Jurkat, Clone E6-1 (cell line): ENCODE measurements at places on chromosomes 3 and 15.

GRCh38 chr3:164007765-164008164 lies 1070.5 kb downstream of the SI start:
- no peak for DNase-seq

- DNase-seq = no peak
Observed at GRCh38 chr3:55013145-55013925, 85.5 kb upstream of the LRTM1 start.

- peak; percentile 35 for DNase-seq
Observed at GRCh38 chr15:63392361-63393009, 10.8 kb upstream of the CA12 start.

DNA sequence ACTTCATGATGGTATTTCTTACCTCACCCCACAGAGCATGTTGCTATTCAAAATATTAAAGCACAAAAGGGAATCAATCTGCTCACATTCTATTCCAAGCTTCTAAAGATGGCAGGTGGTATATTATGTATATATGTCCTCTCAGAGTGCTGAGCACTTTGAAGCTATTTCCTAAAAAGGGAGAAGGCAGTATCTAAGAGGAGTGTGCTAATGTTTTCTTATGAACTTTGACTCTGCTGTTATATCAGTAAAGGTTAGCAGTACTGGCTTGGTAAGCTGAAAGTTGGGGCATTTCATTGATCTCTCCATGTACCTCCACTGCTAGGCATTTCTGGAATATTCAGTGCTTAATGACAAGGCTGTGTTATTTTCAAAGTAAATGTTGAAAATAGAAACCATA lies 43.4 kb downstream of the IL1RAP start:
- no peak for DNase-seq

GRCh38 chr3:64049136-64049535 lies 25.8 kb upstream of the PSMD6 start:
- DNase-seq = no peak

- no peak for DNase-seq
Observed at GRCh38 chr3:125112981-125113380, 57.2 kb upstream of the HEG1 start.

DNA sequence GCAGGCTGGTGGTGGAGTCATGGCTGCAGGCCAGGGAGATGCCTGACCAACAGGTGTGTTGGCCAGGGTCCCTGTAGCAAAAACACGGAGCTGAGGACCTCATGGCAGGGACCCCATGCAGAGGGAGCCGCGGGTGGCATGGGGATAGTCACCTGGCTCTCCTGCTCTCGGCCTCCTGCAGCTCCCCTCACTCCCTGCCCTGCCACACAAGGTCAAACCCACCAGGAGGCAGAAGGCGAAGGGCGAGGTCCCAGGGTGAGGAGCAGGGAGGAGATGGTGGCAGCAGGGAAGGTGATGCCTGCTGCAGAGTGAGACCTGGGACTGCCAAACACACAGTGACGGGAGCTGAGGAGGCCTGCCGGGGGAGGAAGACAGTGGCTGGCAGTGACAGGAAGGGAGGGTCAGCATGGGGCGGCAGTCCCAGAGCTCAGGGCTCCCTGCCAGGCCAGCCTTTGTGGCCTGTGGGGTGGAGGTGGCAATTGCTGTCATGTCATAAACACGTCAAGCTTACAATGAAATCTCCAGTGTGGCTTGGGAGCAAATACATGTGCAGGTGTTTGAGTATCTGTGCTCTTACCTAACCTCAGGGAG lies 144.3 kb downstream of the TJP1 start:
- DNase-seq = peak; percentile 15

- DNase-seq = no peak
Observed at GRCh38 chr3:62201438-62202035, 171.8 kb downstream of the FEZF2 start.

DNA sequence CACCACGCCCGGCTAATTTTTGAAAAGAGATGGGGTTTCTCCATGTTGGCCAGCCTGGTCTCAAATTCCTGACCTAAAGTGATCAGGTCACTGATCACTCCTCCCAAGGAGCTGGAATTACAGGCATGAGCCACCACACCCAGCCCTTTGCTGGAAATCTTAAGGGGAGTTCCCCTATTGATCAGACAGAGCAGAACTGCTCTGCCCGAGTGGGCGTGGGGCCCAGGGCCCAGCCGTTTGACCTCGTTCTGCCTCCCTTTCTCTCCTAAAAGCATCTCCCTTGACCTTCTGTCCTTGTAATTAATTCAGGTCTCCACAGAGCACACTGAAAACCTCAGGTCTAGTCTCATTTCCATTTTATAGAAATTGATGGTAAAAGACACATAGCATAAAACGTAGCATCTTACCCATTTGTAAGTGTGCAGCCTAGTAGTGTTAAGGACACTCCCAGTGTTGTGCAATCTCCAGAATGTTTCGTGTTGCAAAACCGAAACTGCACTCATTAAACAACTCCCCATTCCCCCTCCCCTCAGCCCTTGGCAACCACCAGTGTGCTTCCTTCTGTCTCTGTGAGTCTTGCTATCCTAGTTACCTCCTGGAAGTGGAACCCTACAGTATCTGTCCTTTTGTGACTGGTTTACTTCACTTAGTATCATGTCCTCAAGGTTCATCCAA lies 89.3 kb downstream of the SLCO3A1 start:
- peak; percentile 57 for DNase-seq

GRCh38 chr3:97872525-97873042 lies 50.8 kb downstream of the CRYBG3 start:
- DNase-seq = no peak

DNA sequence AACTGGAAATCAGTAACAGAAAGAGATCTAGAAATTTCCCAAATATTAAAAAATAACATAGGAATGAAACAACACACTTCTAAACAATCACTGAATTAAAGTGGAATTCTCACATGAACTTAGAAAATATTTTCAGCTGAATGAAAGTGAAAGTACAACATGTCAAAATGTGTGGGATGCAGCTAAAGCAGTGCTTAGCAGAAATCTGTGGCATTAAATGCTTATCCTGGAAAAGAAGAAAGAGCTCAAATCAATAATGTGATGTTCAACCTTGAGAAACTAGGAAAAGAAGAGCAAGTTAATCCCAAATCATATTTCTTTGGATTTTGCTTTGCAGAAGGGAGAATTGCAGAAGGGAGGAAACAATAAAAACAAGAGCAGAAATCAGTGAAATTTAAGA lies 98.2 kb upstream of the NR2E3 start:
- no peak for DNase-seq

DNA sequence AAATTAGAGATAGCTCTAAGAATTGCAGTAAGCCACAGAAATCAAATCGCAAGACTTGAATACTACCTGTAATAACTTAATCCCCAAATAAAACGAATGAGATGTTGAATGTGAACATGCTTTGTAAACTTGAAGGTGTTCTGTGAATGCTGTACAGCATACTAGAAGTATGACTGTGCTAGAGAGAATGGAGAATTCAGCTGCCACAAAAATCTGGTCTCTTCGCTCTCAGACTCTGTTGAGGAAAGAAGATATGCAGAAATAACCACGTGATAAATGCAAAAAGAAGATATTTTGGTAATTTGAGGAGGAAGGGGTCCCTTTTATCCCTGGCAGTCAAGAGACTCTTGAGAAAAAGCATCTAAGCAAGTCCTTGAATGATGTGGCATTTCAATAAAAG lies 37.3 kb downstream of the ZBTB38 start:
- no peak for DNase-seq

GRCh38 chr3:146496726-146497125 lies 27.4 kb upstream of the PLSCR2 start:
- no peak for DNase-seq

GRCh38 chr3:138460536-138461205 lies 26.3 kb downstream of the ESYT3 start:
- DNase-seq = no peak

DNA sequence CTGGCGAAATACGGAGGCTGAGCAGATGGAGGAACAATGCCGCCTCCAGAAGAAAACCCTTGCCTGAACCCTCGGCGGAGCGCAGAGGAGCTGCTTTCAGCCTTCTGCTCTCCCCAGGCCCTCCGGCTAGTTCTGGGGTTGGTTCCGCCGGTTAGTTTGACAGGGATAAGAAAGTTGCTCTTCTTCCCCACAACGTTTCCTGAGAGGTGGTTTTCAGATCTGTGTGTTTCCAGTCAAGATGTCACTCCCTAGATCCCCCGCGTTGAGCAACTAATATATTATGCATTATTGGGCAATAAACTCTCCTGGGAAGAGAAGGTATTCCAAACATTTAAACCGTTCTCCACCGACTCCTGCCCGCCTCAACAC lies 551 bp downstream of the NLGN1 start:
- no peak for DNase-seq

- peak; percentile 66 for DNase-seq
Observed at GRCh38 chr15:56733136-56734012, at the start of gene ZNF280D. Gene ZNF280D, minus strand, starts transcription at chr15:56733509. Its CDS starts 26,400 bp downstream, at chr15:56707109.

DNA sequence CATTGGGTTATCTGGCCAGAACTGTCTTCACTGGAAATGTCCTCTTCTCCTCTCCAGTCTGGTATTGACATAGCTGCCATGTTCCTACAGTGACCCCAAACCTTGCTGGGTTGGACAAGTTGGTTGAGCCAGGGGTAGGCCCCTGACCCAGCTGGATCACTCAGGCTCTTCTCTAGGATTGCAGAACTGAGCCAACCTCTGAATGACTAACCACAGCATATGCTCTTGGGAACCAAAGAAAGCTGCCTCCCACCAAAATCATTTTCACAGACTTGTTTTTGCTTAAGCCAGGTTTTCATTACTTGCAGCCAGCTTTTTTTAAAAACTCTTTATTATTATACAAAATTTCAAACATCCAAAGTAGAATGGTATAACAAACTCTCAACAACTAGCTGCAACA lies 41.4 kb downstream of the FSIP1 start:
- no peak for DNase-seq

GRCh38 chr3:107899990-107900651 lies 190.7 kb downstream of the CD47 start:
- DNase-seq = no peak

DNA sequence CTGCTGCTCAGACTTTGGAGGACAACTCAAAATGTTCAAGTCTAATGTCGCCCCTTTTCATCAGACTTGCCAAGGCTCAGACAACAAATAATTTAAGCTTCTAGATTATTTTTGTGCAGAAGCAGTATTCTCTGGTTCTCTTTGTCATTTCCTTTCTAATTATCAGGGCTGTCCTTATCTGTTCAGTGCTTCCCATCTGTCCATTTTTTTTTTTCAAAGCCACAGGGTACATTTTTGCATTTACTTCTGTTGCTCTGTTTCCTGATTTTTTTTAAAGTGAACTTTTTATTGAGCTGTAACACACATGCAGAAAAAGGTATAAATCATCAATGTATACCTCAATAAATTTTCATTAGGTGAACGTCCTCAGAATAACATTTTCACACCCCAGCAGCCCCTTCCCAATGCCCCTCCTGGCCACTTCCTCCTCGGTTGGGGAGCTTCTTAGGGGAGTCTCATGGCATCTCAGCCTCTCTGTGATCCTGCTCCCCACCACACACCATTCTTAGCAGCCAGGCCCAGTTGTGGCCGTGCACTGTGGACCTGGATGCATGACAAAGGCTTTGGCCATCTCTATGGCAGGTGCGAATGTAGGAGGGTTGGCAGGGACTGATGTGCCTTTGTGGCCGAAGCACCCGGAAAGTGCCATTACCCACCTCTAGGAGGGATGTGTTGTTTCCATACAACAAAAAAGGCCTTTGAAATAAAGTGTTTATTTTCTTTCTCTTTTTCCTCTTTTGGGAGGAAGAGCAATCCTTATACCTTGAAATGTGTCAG lies 303.5 kb upstream of the LRRFIP2 start:
- DNase-seq = no peak

DNA sequence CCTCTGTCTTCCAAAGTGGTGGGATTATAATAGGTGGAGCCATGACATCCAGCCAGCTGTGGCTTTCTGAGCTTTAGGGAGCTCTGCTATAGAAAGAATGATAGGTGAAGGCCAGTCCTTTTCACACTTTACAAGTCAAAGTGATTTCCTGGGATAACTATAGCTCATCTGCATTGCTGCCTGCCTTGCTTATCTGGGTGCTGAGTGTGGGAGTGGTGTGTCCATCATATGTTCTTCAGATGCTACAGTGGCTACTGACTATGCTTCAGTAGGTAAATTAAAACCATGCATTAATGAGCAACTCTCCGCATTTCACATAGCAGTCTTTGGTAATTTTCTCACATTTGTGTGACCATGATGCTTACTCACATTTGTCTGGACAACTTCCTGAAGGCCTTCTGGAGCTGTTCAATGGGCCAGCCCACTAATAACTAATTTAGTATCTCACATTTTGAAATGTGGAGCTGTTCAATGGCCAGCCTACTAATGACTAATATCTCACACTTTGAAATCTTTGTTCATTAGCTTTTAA lies 23.4 kb downstream of the RHOA start:
- DNase-seq = no peak

GRCh38 chr3:11643605-11644087 lies at the start of gene VGLL4:
Gene VGLL4, minus strand, starts transcription at chr3:11643915. Its CDS starts 397 bp downstream, at chr3:11643518.
- DNase-seq = peak; percentile 90

DNA sequence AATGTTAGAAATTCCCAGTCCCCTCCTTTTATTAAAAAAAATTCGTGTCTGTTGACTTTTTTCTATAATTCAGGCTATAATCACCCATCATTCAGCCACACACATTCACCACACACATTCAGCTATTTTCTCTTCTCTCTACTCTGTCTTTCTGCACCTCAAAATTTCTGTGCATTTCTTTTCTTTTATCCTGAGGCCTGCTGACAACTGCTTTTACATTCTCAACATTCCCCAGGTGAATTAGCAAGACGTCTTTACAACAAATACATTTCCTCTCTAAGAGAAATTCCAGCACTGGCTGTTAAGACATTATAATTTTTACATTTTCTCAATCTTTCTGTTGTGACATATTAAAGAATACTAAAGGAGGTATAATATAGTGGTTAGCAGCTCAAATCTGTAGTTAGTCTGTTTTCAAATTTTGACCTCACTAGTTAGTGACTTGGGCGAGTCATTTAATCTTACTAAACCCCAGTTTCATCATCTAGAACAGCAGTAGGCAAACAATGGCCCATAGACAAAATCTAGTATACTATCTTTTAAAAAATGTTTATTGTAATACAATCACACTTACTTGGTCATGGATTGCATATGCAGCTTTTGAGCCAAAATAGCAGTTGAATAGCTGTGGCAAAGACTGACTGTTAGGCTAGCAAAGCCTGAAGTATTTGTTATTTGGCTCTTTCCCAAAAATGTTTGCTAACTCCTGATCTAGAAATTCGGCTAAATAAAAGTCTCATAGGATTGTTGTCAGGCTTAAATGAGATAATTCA lies 350.7 kb downstream of the NSUN3 start:
- DNase-seq = no peak

GRCh38 chr3:189914799-189915198 lies 205.9 kb downstream of the P3H2 start:
- DNase-seq = no peak

DNA sequence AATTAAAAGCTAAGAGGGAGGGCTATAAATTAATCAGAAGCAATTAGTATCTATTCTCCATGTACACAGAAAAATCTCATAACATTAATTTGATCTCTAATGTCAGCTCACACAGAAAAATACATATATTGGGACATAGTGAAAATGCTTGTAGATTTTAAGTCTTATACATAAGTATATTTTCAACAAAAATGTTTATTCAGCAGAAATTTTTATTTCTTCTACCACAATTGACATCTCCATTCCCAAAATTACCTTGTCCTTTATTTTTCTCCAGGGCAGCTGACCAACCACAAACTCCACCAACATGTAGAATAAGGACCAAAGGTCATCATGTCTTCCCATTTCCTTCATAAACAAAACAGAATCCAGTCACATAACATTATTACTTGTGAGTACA lies 74.5 kb upstream of the CDAN1 start:
- DNase-seq = no peak
